Activated T-helper 1 cell treated with Interleukin-2 at 50 U/mL for 16 hours (primary cell): ENCODE measurements at places on chromosomes 1 and 21.

DNA sequence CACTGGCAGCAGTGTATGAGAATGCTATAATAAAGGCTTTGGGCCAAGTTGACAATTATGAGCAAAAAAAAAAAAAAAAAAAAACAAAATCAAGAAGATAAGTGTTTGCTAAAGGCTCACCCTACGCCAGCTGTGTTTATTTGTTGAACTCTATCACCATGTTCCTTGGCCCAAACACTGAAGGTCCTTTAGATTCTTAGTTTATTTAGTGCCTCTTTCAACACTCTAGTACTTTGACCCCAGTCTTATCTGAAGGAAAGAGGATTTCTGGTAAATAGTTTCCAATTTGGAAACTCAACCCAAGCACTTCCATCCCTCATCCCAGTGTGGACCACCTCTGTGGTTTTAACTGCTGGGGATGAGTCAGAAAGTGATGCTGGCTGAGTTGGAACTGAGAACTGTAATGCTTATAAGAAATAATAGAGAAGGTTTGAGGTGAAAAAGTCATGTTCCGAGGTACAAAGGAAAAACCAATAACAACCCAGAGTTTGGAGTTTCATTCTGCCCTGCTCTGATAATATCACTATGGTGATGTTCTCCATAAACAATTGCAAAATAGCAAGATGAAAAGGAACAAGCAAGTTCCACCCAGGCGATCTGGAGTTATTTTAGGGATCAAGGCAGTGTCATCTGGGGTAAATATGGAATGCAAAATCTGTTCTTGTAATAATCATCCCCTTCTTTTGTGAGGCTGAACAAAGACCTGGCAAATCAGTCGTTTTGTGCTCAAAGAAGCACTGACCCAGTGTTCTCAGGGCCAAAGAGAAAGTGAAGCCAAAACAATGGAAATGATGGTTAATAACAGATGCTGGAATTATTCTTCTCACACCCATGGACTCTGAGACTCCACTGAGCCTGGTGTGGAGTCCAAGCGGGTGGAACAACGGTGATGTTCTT, 19.7 kb upstream of the CAPZB start:
- DNase-seq, result no peak

- DNase-seq, result no peak
Observed at GRCh38 chr1:111025109-111025508, 61.4 kb upstream of the LRIF1 start.

DNA sequence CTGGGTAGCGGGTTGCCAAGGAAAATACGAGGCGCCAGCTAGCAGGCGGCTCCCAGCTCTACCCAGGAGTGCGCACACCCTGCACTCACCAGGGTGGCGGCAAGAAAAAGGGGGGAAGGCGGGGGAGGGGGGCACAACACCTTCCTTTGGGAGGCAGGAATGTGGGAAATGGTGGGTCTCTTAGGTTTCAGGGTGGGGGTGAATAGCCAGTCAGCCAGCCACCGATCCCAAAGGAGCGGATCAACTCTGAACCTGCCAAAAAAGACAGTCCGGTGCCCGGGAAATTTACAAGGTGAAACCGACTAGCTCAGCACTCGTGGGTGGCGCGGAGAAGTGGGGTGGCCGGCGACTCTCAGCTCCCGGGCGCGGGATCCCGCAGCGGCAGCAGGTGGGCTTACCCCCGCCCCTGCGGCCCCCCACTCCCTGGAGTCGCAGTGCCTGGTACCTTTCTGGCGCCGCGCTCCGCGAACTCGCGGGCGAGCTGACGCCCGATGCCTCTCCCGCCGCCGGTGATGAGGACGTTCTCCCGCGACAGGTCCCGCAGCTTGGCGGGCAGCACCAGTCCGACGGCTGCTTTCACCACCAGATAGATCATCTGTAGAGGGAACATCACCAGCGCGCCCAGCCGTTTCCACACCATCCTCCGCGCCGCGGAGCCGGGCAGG, 1.2 kb downstream of the DHRS3 start:
- no peak for DNase-seq

GRCh38 chr1:181089017-181089675, 646 bp downstream of the IER5 start:
- DNase-seq, result peak; percentile 11

GRCh38 chr21:17201741-17202260, 311.0 kb upstream of the CXADR start:
- no peak for DNase-seq

- DNase-seq, result no peak
Observed at GRCh38 chr1:8078176-8078671, 52.1 kb upstream of the ERRFI1 start.

DNA sequence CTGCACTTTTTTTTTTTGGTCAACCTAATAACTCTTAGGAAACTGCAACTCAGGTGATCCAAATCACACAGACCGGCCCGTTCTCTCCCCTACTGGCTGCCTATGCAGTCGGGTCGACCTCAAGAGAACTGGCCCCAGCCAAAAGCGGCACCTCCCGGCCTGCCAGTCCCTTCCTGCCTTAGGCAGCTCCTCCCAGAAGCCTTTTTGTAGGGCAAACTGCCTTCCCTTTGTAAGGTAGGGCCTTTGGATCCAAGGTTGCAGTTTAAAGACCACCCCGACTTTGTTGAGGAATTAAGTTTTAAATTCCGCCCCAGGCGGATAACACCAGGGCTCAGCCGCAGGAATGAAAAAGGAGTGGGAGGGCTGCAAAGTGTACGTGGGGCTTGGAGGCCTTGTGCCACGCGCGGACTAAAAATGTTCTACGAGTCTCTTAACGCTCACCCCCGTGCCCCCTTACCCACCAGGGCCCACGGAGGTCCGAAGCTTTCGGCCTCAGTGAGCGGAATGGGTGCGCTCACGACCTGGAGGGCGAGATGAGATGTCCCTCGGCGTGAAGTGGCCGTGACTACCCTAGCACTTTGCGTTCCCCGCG, 642 bp upstream of the ST3GAL3 start:
- DNase-seq, result no peak

GRCh38 chr1:209416039-209416438, 167.5 kb upstream of the CAMK1G start:
- no peak for DNase-seq

- DNase-seq, result no peak
Observed at GRCh38 chr21:39182484-39183271, 573 bp downstream of the PSMG1 start.

- no peak for DNase-seq
Observed at GRCh38 chr21:46051821-46052675, 45.9 kb upstream of the COL6A2 start.

- no peak for DNase-seq
Observed at GRCh38 chr1:170126696-170127095, 19.1 kb upstream of the NTMT2 start.

DNA sequence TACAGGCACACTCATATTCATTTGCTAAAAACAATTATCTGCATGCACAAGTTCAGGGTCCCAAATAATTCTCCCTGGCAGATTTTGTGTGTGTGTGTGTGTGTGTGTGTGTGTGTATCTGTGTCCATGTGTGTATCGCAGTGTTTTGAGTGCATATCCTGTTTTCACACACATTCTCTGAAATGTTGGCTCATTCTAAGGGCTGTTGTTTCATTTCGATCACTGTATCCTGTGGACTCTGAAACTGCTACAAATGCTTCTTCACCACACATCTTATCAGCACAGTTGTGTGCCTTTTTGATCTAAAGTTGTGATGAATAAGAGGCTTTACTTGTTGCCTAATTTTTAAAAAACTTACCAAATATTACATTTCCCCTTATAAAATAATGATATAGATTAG, 34.6 kb downstream of the NR5A2 start:
- DNase-seq, result no peak

DNA sequence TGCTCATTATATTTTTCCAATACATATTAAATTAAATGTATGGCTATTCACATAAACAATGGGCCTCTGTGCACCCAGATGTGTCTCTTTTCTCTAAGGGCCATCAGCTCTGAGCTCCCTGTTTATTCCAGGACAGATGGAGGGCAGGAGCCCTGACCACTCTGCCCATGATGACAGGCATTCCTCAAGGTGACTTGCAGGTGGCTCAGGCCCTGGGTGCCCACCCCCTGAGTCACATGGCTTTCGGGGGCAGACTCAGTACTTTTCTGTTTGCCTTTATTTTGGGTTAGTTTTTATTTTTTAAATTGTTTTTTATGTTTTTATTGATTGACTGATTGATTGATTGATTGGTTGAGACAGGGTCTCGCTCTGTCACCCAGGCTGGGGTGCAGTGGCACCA, 6.4 kb upstream of the LRP8 start:
- no peak for DNase-seq

DNA sequence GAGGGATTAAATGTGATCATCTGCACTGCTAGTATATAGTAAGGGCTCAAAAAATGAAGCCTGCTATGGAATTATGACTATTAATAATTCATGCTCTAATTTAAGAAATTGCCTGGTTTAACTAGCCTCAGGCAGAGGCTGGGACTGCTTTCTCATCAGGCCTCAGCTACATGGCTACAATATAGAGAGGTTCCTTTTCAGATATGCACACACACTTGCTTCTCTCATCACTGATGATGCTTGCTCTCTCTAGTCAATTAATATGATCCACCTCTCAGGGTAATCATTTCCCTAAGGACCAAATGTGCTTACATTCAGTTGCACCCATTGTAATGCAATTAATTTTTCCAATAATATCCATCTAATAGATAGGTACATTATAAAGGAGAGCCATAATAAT, 324.9 kb upstream of the ST6GALNAC5 start:
- DNase-seq, result no peak

GRCh38 chr1:113540335-113540734, 150.0 kb downstream of the MAGI3 start:
- DNase-seq, result no peak

GRCh38 chr1:198893763-198894444, 255.1 kb downstream of the PTPRC start:
- DNase-seq, result no peak

GRCh38 chr1:22297999-22298398, 153.7 kb upstream of the ZBTB40 start:
- no peak for DNase-seq

- no peak for DNase-seq
Observed at GRCh38 chr1:171717062-171717718, 24.7 kb downstream of the VAMP4 start.

DNA sequence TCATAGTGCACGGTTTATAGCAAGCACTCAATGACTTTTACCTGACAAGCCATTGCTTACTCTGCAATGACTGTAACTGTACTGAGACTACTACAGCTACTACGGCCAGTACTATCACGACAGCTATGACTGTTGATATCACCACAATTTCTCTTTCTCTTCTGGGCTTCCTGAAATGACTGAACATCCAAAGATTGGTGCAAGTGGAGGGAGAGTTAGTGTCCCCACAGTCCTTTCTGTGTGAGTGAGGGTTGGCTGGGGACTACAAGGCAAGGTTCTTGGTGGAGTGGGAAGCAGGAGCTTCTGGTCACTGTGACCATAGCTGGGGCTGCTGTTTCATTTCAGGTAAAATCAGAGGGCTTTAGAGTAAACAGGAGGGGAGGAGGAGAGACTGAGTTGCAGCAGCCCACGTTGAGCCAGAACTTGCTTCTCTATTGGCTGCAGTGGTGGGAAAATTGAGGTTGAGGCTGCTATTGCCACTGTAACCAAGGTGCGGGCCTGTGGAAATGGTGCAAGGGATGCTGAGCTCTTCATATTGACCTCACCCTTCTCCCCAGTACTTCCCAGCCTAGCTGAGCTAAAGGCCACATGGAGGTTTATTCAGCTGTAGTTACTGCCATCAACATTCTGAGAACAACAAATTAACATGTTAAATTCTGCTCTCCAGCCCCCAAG, 14.1 kb upstream of the IL10 start:
- DNase-seq, result no peak

DNA sequence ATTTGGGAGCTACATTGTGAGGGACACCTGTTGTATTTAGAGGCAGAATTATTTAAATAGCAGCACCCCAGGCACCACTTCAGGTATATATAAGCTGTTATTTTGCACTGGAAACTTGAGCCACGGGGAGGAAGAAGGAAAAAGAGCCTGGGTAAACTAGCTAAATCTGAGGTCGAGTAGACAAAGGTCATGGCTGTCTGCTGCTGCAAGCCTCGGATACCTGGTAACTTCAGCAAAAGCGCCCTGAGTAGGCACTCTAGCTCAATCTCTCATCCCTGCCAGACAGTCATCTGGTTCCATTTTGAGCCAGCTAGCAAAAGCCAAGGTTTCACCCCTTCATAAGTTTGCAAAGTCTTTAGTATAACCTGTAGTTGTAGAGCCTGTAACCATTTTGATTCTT, 101.9 kb upstream of the ZNF644 start:
- no peak for DNase-seq

GRCh38 chr1:204327359-204327758, 32.4 kb downstream of the PLEKHA6 start:
- DNase-seq, result no peak

- DNase-seq, result no peak
Observed at GRCh38 chr1:54340878-54341277, 65.3 kb downstream of the SSBP3 start.

GRCh38 chr1:7538033-7538432, 233.1 kb upstream of the VAMP3 start:
- DNase-seq, result no peak

DNA sequence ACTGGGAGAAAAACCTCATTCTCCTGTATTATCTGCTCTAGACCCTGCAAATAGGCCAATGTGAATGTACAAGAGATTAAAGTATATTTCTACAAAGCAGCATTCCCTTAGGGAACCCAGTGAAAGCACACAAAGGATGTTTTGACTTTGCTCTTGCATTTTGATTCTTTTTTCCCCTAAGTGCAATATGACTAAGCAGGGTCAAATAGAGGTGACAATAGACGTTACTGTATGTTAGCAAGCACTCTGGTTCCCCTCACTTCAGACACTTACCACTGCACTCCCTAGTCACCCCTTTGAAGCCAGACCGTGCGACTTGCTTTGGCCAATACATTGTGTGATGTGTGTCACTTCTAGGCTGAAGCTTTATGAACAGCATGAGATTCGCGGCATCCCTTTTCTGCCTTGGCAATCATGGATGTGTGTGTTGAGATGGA, 209.7 kb downstream of the RHOU start:
- DNase-seq, result no peak

- DNase-seq, result no peak
Observed at GRCh38 chr1:2232255-2232915, 4.3 kb downstream of the SKI start.

DNA sequence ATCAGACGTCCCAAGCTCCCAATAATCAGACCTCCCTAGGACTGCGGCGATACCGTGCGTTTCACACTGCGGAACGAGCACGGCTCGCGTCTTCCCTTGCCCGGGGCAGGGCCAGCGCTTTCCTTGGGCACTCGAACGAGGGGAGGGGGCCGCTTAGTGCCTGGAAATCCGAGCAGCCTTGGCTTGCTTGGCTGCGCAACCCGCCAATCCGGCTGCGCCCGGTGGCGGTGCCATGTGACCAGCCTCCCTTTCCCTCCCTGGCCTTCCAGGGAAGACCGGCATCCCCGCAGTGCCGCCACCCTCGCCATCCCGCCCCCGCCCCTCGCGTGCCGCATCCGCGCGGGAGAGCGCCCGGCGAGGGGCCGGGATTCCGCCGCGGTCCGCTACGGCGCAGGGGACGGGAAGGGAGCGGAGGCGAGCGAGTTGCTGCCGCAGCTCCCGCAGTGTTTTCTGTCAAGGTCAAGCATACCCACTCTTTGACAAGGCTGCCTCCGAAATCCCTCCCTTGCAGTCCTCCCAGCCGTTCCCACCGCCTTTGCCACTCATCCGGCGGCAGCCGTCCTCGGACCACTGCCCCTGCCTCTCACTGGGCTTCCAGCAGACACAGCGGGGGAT, 8.3 kb upstream of the RNF19B start:
- no peak for DNase-seq
